Activated CD8-positive, alpha-beta memory T cell treated with anti-CD3 and anti-CD28 coated beads, Interleukin-2, amount 10 ng/mL, durations not matched to agents 7 days and 5 days (primary cell): ENCODE measurements at places on chromosomes 4 and X.

- H3K27me3 ChIP-seq, result peaks cover 10% of the 10 kb centered on the region
- no peak for DNase-seq
- no peak overlapping the region for H3K27ac ChIP-seq
- H3K4me1 ChIP-seq, result peaks cover 5% of the 10 kb centered on the region
These were observed 139.4 kb upstream of the SCML1 start for GRCh38 chrX:17597836-17598439.

DNA sequence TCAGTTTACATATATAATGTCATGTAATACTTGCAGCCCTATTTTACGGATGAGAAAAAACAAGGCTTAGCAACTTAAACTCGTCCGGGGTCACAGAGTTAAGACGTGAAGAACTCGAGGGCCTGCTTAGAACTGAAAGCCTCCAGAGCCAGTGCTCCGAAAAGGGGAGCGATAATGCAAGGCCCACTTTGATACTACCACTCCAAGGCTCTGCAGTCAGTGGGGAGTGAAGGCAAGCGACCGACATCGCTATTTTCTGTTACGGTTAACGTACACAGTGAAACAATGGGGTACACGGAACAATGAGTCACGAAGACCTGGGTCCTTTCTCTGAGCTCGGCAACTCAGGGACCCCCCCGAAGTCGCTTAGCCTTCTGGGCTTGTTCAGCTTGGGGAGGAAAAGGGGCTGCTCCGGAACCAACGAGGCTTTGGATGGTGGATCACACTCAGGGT lies 965 bp downstream of the PPA2 start:
- no peaks in the 10 kb centered on the region for H3K27me3 ChIP-seq
- DNase-seq, result no peak
- H3K27ac ChIP-seq, result peak overlapping the region; percentile 97

DNA sequence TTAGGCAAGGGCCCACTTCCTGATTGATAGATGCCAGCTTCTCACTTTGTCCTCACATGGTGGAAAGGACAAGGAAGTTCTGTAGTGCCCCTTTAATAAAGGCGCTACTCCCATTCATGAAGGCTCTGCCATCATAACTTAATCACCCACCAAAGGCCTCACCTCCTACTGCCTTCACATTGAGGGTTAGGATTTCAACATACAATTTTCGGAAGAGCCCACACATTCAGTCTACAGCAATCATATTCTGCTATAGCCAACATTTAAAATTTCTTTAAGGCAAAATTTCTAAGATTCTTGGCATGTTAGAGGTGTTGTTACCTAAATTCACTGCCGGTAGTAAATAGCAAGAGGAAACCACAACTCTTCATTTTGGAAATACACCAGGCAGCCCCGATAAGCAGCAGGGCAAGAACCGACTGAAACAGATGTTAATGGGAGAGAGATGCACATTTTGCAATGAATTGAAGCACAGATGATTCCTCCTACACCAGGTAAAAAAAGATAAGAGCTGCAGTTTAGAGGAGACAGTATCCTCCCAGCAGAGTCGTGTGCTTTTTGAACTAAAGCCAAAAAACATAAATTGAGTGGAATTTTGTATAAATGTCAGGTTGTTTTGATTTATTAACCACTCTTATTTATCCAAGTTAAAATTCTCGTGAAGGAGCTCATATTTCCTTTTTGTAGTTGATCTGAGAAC lies 594.9 kb downstream of the KCTD8 start:
- H3K27ac ChIP-seq, result no peak overlapping the region
- H3K4me3 ChIP-seq, result no peak overlapping the region
- no peak for DNase-seq
- no peaks in the 10 kb centered on the region for H3K36me3 ChIP-seq

GRCh38 chr4:4323705-4324534 lies 33.9 kb downstream of the ZBTB49 start:
- no peak overlapping the region for H3K4me3 ChIP-seq
- H3K27me3 ChIP-seq, result no peaks in the 10 kb centered on the region

GRCh38 chr4:27005501-27005900 lies 144.9 kb downstream of the STIM2 start:
- DNase-seq, result no peak
- H3K4me3 ChIP-seq, result no peak overlapping the region
- no peaks in the 10 kb centered on the region for H3K27me3 ChIP-seq
- no peak overlapping the region for H3K27ac ChIP-seq
- peaks cover 24% of the 10 kb centered on the region for H3K36me3 ChIP-seq

DNA sequence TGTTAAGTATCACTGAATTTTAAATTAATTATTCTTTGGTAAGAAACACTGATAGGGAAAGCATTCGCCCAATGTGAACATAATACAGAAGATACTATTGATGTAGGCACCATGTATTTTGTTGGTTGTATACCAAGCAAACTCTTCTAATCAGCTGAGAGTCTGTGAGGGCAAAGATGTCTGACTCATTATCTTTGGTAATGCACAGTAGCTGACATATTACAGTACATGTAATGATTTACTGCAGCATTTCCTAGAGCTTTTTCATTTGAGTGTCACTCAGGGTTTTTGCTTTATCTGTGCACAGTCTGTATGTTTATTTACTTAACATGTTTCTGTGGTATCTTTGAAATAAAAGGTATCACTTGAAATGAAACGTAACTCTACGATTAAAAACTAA lies 49.2 kb downstream of the CENPVL3 start:
- H3K36me3 ChIP-seq, result no peaks in the 10 kb centered on the region
- H3K4me1 ChIP-seq, result no peaks in the 10 kb centered on the region
- no peak overlapping the region for H3K27ac ChIP-seq
- DNase-seq, result no peak

DNA sequence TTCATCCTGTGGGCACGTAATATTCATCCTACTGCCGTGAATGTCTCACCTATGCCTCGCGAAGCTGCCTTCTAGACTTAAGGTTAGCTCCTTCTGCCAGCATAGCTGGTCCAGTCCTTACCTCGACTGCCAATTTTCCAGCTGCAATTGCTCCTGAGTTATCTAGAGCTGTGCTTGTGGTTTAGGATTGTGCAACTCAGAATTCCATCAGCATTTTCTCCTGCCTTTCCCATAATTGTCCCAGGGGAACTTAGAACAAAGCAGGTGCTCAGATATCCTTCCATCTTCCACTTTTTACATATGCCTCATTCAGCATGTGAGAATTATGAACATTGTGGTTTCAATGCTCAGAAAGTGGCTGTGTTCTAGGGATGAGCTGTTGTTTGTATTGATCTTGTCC lies 131.4 kb upstream of the ADGRL3 start:
- H3K27me3 ChIP-seq, result no peaks in the 10 kb centered on the region
- H3K36me3 ChIP-seq, result no peaks in the 10 kb centered on the region
- H3K27ac ChIP-seq, result no peak overlapping the region
- DNase-seq, result no peak
- no peaks in the 10 kb centered on the region for H3K4me1 ChIP-seq
